ENCODE measurements at places on chromosomes 5 and 9.

DNA sequence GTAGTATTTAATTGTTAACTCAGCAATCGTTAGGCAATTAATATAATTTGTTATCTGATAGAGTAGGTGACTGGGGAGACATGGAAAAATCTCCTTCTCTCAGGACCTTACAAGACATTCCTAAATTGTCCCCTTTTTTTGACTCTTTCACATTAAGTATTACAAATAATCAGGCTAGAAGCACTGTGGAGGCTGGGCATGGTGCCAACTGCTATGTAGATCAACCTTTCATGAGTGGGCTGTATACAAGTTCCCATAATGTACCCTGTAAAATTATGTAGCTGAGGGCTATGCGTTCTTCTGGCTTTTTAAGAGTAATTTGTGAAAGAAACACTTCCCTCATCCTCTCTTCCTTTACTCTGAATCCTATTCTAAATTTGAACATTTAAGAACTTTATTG, 140.2 kb downstream of the NFIB start:
- DNase-seq = no peak

DNA sequence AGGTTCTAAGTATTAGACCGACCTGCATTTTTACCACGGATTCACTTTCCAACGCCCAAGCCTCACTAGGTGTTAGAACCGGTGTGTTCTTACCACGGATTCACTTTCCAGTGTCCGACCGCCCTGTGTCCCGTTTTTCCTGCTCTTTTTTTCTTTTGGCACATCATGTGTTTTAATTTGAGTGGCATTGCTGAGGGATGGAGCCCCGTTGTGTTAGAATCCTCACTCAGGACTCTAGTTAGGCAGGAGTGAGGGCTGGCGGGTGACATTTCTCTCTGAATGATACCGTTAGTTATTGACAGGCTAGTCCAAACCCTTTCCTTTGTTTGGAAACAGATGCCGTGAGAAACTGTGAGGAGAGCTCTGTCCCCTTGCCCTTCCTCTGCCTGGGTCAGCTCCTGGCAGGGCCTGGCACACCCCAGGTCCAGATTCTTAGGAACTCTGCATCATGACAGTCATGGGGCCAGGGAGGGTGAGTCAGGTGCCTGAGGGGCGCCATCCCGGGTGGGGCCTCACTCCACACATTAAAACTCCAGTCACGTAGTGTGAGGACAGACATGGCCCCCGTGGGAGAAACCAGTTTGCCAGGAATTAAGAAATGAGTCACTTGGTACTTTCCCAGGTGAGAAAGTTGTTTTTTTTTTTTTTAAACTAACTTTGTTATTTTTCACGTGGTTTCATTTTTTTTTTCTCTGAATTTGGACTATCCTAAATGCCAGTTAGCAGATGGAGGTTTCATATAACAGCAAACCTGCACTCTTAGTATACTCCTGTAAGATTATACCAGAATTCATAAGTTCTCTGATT, 15.8 kb downstream of the EXOC3 start:
- peak; percentile 72 for DNase-seq

DNA sequence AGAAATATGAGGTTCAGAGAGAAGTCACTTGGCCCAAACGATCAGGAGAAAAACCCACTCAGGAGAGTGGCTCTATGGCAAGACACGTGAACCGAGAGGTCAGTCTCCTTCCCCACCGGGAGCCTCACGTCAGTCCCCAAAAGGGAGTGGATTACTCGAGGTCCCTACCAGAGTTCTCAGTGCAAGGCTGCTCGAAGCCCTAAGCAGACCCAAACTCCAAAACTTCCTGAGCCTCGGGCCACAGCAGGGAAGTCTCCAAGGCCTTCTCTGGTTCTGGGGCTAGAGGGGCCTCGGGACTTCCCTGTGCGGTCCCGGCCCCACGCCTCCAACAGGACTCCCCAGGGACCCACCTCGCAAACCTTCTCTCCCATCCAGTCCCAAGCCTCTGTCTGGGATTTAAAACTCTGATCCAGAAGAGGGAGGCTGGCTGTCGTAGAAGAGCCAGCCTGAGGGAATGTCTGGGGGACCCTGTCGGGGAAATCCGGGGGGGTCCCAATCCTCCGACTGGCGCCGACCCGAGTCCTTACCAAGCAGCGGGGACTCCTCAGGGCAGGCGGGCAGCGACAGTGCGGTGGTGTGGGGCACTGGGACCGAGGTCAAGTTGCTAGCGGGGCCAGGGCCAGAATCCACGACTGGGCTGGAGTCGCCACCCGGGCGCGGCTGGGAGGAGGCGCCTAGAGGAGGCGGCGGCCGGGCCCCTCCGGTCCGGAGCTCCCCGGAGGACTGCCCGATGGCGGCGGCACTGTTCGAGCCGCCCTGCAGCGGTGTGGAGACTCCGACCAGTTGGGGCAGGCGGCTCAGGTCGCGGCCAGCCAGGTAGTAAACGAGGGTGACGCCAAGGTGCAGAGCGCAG, 679 bp downstream of the B4GALT1 start:
- peak; percentile 49 for DNase-seq

DNA sequence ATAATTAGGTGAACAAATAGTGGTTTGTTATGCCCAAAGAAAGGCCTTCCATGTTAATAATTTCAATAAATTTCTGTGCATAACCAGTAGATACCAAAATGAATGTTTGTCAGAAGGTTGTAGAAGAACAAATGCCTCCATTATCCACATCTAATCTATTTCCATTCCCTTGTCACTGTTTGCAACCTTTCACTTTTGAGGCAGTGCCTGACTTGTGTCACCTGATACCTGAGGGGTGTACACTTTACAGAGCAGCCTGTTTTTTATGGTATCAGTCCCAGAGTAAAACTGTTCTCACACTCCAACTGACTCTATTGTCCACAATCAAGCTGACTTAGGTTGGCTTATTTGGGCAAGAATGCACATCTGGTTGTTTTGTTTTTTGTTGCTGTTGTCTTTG, 40.1 kb downstream of the FREM1 start:
- no peak for DNase-seq

GRCh38 chr5:6634306-6634705, 1.1 kb downstream of the SRD5A1 start:
- no peak for DNase-seq

GRCh38 chr5:97501965-97502305, 318.9 kb upstream of the RIOK2 start:
- no peak for DNase-seq

DNA sequence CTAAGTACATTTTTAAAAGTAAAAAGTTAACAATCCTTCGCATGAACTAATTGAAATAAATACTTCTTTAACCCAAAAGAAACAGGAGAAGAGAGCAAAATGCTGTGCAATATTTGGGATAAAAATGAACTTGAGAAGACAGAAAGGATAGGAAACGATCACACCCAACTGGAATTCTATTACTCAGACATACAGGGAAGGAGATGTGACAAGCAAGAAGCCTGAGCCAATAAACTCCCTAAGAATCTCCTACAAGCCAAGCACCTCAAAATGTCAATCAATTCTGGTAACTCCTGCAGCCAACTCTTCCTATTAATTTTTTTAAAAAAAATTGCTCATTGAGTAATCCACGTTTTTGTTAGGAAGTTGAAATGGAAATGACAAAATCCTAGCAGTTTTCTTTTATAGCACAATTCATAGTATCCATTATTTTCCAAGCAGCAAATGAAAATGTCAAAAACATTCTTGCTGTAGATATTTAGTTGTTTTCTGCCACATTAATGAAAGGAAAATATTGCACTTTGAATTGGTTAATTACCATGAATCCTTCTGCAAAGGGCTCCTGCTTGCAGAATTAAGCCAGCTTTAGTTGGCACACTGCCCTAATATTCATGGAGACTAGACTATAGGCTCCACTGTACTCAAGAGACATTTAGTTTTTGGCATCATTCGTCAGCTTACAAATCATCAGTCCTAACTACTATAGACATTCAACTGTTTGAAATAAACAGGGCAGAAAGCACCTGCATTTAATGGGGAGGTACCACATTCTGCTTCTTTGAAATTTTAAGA, 89.0 kb downstream of the RFX3 start:
- no peak for DNase-seq

DNA sequence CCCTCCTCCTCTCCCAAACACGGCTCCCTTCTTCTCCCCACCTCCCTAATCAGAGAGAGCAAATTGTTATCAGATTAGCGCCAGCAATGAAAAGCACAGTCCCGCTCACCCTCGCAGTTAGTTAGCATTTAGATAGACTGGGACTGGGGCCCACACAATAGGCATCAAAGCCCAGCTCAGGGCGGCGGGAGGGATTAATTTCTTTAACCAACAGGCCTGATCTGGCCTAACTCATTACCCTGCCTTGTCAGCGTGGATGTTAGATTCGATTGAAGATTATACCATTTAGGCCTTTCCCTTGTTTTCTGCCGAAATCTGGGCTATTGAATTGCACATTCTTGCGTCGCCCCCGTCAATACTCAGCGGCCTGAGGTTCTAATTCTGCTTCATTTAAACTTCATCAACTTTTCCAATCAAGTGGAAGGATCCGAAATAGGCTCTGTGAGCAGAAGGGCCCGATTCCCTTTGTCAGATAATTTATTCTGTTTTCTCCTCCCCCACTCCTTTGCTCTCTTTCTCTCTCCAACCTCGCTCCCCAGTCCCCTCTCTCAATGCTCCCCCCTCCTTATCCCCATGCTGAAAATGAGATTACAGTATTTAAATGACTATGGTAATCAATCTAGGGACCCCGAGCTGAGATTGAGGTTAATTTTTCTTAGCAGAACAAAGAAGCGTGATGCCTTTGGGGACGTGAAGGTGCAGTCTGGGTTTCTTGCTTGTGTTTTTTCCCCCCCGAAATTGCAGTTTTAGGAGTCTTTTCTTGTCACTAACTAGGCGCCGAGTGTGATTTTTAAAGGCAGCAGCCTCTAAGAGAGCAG, 15.1 kb downstream of the CFAP77 start:
- no peak for DNase-seq

GRCh38 chr9:114039484-114039883, 38.6 kb downstream of the AMBP start:
- DNase-seq = no peak

DNA sequence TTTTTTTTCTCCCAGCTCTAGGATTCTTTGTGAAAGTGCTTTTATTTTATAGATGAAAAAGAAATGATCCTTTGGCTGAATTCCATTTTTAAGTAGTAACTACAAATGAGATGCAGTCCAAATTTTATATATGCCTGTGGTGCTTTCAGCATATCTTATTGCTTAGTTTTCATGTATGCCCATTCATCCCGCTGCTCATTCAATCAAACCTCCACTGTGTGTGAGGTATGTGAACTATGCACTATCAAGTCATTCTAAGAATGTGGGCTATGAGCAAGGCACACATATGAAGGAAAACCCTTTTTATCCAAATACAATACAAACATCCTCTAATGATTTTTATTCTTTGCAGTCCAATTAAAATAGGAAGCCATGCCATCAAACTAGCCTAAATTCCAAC, 1069.1 kb upstream of the DMAC1 start:
- no peak for DNase-seq

DNA sequence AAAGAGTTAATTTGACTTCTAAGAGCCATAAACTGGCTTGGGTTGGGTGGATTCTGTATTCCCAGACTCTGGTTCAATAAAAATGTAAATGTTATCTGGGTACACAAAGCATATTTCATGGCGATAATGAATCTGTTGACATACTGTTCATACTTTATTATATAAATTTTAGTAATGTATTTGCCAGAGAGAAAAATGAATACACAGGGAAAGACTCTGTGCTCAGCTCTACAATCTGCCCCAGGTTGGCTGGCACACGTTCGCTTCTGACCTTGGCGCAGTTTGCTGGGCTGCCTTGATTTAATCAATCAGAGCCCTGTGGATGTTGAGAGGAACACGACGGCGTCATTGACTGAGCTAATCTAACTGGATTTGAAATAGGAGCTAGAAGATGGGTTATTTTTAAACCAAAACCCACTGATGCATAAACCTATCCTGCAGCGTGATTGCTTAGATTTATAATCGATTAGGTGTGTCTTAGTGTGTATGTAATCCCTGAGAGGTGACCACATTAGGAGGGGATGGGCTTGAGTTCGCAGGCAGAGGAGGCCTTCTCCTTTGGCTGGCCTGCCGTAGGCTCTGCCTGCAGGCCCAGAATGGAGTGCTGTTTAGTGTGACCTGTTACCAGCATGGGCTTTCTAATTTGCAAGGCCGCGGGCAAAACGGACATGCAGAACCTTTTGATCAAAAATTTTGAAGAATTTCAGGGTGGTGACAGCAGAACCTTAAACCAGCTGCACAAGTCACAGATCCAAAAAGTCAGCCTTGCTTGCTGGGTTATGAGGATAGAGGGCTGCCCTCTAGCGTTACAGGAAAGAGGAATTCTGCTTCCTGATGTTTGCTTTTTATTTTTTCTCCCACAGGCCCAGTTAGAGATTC, 3.9 kb upstream of the ADCY2 start:
- DNase-seq = no peak

DNA sequence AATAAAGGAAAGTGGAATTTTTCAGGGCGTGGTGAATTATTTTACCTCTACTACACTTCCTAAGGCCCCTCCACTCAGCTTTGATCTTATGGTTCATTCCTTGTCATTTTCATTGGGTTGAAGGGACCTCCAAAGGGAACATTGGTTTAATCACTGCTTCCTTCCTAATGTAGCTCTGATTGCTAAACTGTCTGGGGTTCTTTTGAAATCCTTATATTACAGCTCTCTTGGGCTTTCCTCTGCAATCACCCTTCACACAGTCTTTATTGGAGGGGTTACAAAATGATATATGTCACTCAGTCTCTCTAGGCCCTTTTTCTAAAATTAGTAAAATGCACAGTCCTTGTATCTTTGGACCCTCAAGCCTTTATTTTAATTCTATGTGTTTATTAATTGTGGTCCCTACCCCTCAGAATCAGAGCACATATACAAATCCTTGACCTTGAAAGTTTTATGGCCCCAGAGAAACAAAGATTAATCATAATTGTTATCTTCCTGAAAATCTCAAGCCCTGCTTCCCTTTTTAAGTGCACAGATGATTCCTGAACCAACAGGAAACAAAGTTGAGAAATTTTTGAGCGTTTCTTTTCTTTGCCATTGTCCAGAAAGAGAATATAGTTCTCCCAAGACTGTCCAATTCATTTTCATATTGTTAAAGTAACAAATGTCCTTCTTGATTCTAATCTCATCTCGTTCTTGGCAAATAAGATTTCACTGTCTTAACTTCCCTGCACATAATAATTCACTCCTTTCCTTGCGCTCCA, 330.0 kb downstream of the ARRDC3 start:
- no peak for DNase-seq

- DNase-seq = no peak
Measured at GRCh38 chr5:174527916-174528540, 196.4 kb upstream of the MSX2 start.

- DNase-seq = peak; percentile 79
Measured at GRCh38 chr5:169637549-169638121, 560 bp downstream of the DOCK2 start.

- DNase-seq = no peak
Measured at GRCh38 chr5:83973925-83974815, 253.5 kb upstream of the HAPLN1 start.

- DNase-seq = no peak
Measured at GRCh38 chr9:17230646-17231045, 95.8 kb downstream of the CNTLN start.

Data from stimulated activated naive CD8-positive, alpha-beta T cell treated with anti-CD3 and anti-CD28 coated beads, Interleukin-15, Interleukin-2, amounts not matched to agents 100 U/mL and 50 U/mL, for 24 hours (primary cell).